ENCODE measurements at places on chromosomes 7 and 10.

DNA sequence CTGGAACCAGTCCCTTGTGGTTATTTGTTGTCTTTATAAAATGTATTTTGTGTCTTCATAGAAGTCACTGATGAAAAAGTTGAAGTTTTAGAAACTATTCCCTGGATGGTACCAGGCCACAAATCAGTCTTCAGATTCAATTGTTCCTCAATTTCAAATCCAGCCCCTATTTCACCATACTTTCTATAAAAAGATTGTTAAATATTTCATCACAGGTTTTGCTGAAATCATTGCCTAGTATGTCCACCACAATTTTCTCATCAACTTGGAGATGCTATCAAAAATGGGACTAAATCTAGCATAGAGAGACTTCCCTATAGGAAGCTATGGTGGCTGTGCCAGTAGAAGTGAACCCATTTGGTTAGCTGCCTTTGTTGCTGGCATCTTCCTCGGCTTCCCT lies 118.5 kb downstream of the RAB18 start:
- DNase-seq: no peak

DNA sequence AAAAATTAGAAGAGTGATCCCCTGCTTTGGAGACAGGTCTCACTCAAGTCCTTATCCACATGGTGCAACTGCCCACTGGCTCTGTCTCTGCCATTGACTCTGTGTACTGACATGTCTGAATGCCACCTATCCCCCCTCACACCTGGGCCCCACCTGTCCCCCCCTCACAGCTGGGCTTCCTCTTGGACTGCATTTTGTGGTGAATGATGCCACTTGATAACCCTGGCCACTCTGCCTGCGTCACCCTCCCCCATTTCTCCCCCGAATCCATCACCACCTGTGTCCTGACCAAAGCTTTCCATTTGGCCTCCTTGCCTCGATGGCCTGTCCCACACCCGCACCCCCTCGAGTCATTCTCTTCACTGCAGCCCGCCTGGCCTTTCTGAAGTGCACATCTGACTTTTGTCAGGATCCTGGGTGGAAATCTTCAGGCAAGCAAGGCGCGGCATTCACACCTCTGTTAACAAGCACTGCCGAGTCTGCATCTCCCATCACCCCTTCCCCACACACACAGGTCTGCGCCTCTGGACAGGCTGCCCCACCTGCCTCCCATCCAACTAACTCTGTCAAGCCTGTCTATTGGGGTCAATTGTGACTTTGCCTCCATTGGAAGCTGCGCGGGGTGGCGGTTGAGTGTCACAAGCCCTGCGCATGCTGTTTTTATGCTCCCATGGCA lies 175.3 kb upstream of the KLF14 start:
- DNase-seq: no peak

DNA sequence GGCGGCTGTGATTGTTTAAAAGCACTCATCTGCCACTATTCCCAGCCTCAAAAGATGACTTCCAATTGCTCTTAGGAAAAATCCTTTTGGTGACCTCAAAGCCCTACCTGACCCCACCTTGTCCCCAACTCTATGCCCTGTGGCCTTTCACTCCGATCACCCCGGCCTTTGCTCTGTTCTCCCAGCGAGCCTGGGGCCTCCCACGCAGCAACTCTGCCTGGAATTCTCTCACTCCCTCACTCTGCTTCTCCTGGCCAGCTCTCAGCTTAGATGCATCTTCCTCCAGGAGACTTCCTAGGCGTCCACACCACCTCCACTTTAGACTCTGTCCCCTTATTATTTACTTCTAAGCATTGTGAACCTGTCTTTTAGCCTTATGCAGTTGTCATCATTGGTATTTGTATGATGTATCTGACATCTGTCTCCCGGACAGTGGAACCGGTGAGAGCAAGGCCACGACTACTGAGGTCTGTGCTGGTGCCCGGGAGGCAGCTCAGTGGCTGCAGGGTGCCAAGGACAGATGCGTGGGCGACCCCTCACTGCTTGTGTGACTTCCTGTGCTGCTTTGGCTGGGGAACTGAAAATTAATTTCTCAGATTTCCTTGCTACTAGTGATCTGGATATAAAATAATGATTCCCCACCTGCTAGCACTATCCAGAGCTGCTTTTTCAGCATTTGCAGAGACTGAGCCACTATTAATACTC lies 63.0 kb downstream of the PIP4K2A start:
- no peak for DNase-seq

- DNase-seq: no peak
These were observed 69.4 kb downstream of the CARD11 start for GRCh38 chr7:2974093-2974819.

DNA sequence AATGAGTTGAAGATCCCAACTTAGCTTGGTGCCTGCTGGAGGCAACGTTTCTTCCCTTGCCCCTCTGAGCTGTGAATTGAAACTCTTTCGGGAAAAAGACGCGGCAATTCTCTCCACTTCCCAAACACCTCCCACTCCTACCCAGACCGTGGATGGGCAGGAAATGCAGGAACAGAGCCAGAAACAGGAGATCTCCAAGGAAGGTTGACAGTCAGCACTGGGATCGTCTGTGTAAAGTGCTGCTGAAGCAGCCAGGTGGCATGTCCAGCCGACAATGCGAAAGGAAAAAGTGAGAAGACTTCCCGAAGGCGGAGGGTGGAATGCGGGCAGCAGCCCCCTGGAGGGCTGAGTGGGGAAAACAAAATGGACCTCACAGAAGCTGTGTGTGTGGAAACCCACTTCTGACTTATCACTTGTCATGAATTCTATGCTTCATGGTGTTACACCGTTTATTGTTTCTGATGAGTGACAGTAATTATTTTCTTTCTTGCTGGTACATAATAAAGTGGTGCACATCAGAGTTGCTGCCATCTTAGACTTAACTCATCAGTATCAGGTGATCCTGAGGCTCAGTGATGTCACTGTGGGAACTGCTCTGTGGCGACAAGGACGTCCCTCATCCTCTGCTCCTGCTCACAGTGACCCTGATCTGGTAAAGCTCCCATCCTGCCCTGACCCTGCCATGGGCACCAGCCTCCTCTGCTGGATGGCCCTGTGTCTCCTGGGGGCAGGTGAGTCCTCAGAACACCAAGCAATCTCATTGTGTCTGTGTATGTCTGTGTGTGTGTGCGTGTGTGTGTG lies 220.5 kb upstream of the PRSS1 start:
- DNase-seq: no peak

DNA sequence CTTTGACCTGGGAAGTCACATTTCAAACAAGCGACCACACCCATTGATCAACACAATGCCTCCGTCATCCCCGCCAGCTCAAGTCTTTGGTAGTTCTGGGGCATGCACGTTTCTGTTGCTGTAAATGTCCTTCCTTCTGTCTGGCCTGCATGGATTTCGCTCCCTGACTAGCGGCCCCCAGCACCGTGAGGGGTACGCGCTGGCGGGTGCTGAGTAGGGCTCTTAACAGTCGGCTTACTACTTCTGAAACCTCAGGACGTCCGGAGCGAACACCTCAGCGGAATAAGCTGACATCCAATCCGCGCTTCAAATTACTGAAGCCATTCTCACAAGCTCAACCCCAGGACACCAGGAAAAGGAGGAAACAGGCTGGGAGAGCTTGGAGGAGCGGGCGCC lies 505 bp downstream of the NUDCD3 start:
- DNase-seq: peak; percentile 7

DNA sequence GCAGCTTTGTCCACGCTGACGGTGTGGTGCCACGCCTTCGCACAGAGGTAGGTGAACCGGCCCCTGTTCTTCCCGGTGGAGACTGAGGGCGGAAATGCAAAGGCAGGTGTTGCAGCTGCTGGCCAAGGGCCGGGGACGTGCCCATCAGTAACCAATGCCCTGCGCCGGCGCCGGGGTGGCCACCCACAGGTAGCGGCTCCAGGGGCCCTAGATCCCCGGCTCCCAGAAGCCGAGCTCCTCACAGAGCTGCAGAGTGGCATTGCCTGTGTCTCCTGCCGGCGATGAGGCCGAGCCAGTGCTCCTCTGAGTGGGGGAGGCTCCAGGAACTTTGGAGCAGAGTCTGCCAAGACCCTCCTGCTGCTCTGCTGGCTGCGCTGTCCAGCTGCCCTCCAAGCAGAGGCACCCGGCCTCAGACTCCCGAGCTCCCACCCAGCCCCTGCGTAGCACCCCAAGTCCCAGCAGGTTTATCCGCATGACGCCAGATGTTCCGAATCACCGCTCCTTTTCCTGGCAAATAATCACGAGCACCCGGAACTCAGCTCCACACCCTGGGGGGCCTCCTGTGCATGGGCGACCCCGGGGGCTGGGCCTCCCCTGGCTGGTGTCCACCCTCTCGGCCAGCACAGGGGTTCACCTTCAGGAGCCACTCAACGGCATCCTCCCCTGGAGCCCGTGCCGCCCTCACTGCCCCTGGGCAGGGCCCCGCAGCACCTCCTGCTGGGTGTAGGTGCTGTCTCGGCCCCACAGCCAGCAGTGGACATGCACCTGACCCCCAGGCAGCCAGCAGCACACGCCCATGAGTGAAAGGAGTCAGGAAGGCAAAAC lies 22.1 kb downstream of the CFAP46 start:
- DNase-seq: no peak

- DNase-seq: no peak
These were observed 93.7 kb downstream of the EPC1 start for GRCh38 chr10:32253276-32253675.
